ENCODE measurements at places on chromosomes 12 and 14.

GRCh38 chr12:101551362-101552114 is 43.2 kb upstream of the MYBPC1 start:
- DNase-seq, result no peak

- no peak for DNase-seq
Measured at GRCh38 chr12:92049403-92049802, 96.2 kb downstream of the BTG1 start.

DNA sequence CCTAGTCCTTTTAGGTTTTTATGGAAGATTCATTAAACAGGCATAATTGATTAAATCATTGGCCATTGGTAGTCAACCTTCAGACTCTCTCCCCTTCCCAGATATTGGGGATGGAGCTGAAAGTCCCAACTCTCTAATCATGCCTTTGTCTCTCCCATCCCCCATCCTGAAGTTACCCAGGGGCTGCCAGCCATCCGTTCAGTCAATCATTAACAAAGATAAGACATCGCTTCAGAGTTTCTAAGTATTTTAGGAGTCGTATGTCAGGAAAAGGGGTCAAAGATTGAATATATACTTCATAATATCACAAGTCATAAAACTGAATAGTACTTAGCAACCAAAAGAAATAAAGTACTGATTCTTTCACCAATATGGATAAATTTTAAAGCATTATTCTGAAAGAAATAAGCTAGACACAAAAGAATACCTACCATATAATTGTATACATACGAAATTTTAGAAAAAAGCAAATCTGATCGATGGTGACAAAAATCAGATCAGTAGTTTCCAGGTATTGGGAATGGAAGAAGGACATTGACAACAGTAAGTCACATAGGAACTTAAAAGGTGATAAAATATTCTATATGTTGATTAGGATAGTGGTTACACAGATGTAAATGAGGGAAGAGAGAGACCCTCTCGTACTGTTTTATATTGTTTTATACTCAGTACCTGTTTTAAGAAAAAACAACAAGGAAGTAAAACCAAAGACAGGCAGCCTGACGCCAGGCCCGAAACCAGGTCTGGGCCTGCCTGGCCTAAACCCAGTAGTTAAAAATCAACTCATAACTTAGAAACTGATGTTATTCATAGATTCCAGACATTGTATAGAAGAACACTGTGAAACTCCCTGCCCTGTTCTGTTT is 414.4 kb downstream of the DAD1 start:
- no peak for DNase-seq

DNA sequence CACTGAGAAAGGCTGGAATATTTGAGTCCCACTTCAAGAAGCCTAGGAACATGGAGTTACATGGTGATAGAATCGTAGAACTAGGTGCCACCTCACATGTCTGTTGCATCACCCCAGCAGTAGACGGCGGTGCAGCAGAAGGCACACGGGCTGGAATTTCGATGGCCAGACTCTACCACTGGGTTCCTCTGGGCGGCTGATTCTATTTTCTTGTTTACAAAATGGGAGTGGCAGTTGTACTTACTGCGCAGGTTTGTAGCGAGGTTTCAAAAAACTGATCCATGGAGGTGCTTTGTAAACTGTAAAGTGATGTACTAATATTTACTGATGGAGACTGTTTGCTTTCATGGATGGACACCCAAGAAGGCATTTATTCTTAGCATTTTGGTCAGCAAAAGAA is 45.7 kb downstream of the WDR20 start:
- DNase-seq, result no peak

DNA sequence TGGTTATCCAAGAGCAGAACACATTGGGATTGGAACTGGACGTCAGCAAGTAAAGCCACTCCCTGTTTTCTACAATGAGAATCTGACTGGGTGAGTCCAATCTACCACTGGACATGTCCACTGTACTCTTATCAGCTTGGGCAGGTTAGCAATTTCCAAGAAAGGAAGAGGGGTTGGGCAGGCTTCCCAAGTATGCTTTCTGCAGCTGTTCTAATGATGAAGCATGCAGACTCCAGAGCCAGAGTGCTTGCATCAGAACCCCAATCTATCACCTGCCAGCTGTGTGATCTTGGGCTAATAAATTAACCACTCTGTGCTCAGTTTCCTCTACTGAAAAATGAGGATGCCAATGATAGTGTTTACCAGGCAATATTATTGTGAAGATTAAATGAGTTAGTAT is 92.0 kb downstream of the EMP1 start:
- no peak for DNase-seq

GRCh38 chr12:105357162-105357691 is 26.7 kb downstream of the C12orf75 start:
- DNase-seq, result no peak

- DNase-seq, result peak; percentile 34
Measured at GRCh38 chr12:122951979-122952892, 14.0 kb downstream of the ABCB9 start.

- no peak for DNase-seq
Measured at GRCh38 chr14:49315570-49315969, 270.6 kb downstream of the RPS29 start.

- no peak for DNase-seq
Measured at GRCh38 chr12:8699714-8700113, 1.9 kb downstream of the RIMKLB start.

- DNase-seq, result no peak
Measured at GRCh38 chr12:49451468-49452259, 84.4 kb downstream of the SPATS2 start.

- no peak for DNase-seq
Measured at GRCh38 chr12:106585521-106586277, 2.9 kb downstream of the RFX4 start.

- DNase-seq, result no peak
Measured at GRCh38 chr12:56991319-56992246, 14.8 kb downstream of the ZBTB39 start.

DNA sequence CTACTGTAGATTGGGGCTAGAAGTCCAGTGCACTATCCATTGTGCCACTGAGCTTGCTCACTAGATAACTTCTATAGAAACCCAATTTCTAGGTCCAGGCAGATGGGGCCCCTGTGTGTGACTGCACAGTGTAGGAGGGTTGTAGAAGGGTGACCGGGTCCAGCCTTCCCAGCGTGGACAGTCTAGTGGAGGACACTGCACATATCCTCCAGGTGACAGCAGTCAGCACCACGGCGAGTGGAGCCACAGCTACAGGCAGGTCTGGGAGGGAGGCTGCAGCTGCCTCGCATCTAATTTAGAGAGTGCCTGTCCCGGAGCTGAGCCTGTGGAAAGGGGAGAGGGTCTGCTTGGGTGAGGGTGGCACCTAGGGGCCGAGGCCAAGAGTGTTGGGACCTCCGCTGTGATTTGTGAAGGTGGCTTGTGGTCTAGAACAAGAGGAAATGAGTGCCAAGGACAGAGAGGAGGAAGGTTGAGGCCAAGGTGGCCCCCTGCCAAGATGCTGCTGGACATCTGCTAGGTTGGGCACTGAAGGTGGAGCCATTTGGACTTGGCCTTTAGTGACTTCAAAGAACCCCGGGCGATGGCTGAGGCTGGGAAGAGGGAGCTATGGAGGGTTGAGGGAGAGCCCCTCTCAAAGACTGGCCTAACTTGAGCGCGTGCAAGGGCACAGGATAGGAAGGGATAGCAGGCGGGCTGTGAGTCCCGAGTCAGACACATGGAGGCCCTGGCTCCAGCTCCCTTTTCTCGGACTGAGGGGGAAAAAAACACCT is 46.0 kb upstream of the TRAF3 start:
- DNase-seq, result no peak

GRCh38 chr14:32512813-32513212 is 183.7 kb downstream of the AKAP6 start:
- no peak for DNase-seq
